Sciatic nerve (tissue), 2 donors: ENCODE measurements at places on chromosomes 1 and 21. TPM values are rescaled to one million over a fixed set of nuclear protein-coding genes. Genes with fewer than 3 reads are reported as not detected.

- no peak for DNase-seq
Measured at GRCh38 chr1:201371276-201371675, 6.2 kb downstream of the TNNT2 start.

DNA sequence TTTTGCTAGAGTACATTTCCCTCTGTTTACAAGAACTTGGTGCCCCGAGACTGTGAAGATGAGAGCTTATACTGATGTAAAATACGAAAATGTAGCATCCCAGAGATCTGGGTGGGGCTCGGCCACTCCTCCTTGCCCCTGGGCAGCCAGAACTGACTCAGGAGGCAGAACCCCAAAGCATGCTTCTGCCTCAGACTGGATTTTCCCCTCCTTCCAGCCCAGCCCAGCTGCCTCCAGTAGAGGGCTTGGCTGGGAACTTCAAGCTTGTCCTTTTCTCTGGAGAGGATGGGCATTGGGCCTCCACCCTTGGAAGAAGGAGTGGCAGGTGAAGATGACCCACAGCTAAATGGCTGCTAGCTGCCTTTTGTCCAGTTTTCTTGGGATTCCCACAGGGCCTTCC lies 24.3 kb upstream of the BTG2 start:
- DNase-seq: peak; percentile 55

DNA sequence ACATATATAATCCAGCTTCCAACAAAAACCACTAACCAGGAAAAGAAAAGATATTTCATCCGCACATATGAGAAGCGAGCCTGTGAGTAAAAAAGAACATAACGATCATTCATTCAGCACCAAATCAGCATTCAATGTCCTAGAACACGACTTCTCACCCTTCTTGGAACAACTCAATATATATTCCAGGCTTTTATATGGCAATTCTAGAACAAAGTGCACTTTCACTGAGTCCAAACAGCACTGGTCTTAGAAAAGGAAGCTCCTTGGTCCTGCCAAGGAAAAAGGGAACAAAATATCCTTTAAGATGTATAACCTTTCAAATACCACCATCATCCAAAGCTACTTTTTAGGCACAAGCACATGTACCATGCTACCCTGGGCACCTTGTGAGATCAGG lies 44.5 kb downstream of the RPL5 start:
- no peak for DNase-seq

GRCh38 chr21:39705849-39706248 lies 39.1 kb upstream of the IGSF5 start:
- no peak for DNase-seq

DNA sequence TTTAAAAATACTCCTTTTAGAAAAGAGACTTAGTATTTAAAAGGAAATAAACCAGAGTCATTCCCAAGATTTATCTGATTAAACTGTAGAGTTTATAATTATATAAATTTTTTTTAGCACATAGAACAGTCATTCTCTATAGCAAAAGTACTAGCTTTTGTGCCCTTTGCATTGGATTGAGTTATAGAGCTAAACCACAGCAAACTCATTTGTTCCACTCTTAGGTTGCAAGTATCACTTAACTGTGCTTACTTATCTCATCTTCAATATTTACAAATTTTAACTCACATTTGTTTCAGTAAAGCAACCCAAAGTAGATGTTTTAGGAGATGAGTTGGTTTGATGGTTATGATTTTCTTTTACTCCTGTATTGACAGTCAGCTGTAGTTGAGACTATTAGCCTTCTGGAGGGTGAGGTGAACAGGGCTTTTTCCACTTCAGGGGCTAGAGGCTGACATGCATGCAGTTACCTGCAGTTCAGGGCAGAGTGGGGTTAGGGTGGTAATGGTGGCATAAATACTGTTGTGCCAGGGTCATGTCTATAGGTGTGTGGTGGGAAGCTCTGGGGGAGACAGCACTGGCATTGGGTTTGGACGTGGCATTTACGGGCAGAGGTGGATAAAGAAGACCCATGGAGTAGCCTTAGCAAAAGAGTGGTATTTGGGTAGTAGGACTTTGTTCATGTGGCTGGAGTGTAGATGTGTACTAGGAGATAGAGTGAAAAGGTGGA lies 42.1 kb downstream of the DYRK1A start:
- no peak for DNase-seq

The RGSL1 gene
- not detected for total RNA-seq

- DNase-seq: no peak
Measured at GRCh38 chr1:2853711-2854110, 52.2 kb upstream of the TTC34 start.

The SPRR5 gene
- not detected for total RNA-seq

DNA sequence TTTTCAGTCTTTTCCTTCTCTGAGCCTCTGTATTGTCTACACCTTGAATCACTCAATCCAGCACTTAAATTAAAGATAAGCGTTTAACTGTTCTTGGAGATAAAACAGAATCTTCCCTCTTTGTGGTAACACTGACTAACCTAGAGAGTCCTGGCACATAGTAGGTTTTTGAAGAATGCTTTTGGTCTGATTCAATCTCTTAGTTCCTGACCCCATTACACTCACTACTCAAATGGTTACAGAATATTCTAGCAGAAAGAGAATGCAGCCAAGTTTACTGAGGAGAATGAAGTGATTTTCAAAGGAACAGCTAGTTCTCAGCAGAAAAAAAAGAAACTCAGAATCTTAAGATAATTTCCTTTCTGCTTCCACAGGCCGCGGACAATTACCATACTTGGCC lies 309.2 kb upstream of the PRMT6 start:
- DNase-seq: no peak

The VHLL gene
- total RNA-seq: not detected

The ATP6V0B gene
- 79.4 TPM for total RNA-seq

The PTGS2 gene
- total RNA-seq: 5.4 TPM

The TRIM58 gene
- 22.9 TPM for total RNA-seq

The LCE2B gene
- total RNA-seq: not detected

GRCh38 chr1:219266524-219266923 lies 92.8 kb downstream of the LYPLAL1 start:
- no peak for DNase-seq

- DNase-seq: no peak
Measured at GRCh38 chr1:204041803-204042505, 31.0 kb upstream of the SOX13 start.

The TDRD5 gene
- not detected for total RNA-seq

DNA sequence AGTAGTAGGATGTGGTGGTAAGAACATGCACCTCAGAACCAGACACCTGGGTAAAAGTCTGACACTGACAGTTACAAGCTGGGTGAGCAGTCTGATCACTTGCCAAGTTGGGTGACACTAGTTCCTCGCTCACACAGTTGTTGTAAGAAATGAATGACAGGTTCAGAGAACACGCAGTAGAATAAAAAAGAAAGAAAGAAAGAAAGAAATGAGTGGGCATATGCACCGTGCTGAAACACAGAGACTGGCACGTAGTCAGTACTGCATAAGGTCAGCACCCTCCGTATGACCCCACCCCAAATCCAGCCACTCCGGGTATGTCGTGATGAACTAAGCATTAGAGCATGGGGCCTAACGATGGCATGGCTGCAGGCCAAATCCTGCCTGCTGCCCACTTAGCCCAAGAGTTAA lies 90.6 kb downstream of the GLUL start:
- no peak for DNase-seq

- DNase-seq: no peak
Measured at GRCh38 chr21:36478207-36478701, 1.7 kb downstream of the CLDN14 start.

DNA sequence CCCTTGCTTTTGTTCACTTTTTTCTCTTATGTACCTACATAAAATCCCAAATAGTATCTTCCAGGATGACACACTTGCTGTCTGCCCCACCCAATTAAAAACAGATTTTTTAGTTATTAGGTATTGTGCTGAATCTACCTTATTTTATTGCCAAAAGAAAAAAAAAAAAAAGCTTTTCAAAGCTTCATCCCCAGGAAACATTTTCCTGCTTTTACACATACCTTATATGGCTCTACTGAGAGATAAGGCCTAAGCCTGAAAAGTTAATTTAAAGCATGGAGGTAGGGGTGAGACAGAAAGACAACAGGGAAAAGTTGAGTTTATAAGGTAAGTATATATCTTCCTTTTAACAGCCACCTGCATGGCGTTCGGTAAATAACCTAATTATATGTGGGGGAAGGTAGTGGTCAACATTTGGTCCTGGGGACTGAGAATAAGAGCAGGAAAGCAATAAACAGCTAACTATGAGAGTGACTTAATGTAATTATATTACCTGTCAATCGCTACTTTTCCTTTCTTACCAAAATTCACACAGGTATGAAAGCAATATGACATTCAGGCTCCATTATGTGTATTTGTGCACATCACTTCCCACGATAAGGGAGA lies 54.6 kb upstream of the BOLA1 start:
- peak; percentile 23 for DNase-seq

The LCE3B gene
- not detected for total RNA-seq

The TCHH gene
- 0.13 TPM for total RNA-seq

GRCh38 chr1:56970280-56970679 lies 4.5 kb upstream of the C8B start:
- DNase-seq: no peak

- no peak for DNase-seq
Measured at GRCh38 chr1:17642169-17642568, 102.7 kb downstream of the ARHGEF10L start.

- no peak for DNase-seq
Measured at GRCh38 chr21:26061437-26061836, 109.1 kb downstream of the APP start.

The KRTAP10-3 gene
- total RNA-seq: not detected

GRCh38 chr1:36433102-36433501 lies 17.1 kb downstream of the OSCP1 start:
- DNase-seq: no peak

The C1QB gene
- total RNA-seq: 122 TPM

GRCh38 chr1:41296506-41296905 lies 54.4 kb upstream of the SCMH1 start:
- no peak for DNase-seq

The OR2L2 gene
- total RNA-seq: 0.53 TPM

- no peak for DNase-seq
Measured at GRCh38 chr1:86018283-86018923, 138.2 kb downstream of the COL24A1 start.

The CHRNB2 gene
- 0.18 TPM for total RNA-seq

The FMO2 gene
- total RNA-seq: 58.3 TPM

The LDLRAD2 gene
- 0.13 TPM for total RNA-seq

DNA sequence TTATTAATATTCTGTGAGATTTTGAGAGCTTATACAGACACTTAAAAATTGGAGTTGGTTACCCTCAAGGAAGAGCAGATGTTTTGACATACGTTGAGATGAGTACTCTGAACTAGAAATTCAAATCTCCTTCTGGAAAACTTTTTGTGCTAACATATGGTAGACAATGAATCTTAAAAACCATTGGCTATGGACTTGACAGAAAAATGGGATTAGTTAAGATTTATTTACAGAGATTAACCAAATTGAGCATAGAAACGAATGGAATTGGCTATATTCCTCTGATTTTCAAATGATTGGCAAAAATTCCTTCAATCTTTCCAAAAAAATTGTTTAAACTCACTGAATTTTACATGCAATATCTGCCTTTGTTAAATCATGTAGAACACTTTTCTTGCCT lies 1392.9 kb downstream of the BRINP3 start:
- DNase-seq: no peak

DNA sequence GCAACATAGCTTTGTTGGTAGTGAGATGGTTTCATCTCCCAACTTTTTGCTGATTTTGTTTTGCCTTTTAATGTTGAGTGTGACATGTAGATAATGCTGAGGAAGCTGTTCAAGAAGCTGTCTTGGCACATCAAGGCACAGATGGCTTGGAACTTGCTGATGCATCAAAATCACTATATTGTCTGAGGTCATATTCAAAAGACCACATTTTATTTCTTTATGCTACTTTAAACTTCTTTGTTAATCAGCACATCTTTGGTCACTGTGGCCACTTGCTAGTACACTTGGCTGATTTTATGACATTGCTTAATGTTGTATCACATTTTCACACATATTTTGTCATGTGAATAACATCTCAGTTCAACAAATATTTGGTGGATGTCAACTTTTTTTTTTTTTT lies 87.1 kb upstream of the BCL10 start:
- no peak for DNase-seq

The PLPPR4 gene
- total RNA-seq: 6.6 TPM

The RHBDL2 gene
- 0.22 TPM for total RNA-seq

DNA sequence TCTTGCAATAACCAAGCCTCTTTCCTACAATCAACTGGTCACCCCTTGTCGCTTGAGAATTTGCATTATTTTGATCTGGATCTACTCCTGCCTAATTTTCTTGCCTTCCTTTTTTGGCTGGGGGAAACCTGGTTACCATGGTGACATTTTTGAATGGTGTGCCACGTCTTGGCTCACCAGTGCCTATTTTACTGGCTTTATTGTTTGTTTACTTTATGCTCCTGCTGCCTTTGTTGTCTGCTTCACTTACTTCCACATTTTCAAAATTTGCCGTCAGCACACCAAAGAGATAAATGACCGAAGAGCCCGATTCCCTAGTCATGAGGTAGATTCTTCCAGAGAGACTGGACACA lies 743 bp downstream of the GPR52 start:
- DNase-seq: no peak

- no peak for DNase-seq
Measured at GRCh38 chr1:106254748-106255147, 801.7 kb upstream of the PRMT6 start.

DNA sequence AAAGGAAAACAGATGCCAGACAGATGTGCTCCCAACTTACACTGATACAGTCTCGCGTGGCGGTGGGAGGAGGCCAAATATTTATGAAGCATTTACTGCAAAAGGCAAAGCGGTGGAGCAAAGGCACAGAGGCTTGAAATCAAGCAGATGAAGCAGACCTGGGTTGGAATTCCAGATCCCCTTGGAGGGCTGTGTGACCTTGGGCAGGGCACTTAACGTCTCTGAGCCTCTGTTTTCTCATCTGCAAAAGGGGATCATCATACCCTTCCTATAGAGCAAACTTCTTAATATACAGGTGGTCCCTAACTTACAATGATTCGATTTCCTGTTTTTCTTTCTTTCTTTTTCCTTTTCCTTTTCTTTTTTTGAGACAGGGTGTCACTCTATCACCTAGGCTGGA lies 54.1 kb downstream of the IGSF21 start:
- DNase-seq: no peak

DNA sequence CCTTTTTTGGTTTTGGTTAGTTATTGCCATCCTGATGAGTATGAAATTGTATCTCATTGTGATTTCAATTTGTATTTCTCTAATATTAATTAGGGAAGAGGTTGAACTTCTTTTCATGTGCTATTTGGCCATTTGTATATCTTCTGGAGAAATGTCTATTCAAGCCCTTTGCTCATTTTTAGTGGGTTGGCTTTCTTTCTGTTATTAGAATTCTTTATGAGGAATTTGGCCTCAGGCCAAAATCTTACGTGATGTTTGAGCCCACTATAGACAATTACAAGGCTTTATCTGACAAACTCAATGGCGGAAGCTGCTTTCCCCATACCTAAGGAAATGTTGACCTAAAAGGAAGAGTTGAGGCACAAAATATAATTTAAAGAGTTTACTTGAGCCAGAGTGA lies 32.9 kb downstream of the IVNS1ABP start:
- DNase-seq: no peak

GRCh38 chr21:37263827-37264600 lies 3.1 kb downstream of the VPS26C start:
- DNase-seq: no peak

GRCh38 chr1:2788506-2789163 lies 12.9 kb downstream of the TTC34 start:
- DNase-seq: peak; percentile 53

GRCh38 chr1:34776911-34777310 lies 4.1 kb upstream of the GJB3 start:
- DNase-seq: no peak
